ENCODE measurements at places on chromosomes 12 and 14.

GRCh38 chr12:91492648-91493047, 310.0 kb upstream of the DCN start:
- DNase-seq, result no peak

DNA sequence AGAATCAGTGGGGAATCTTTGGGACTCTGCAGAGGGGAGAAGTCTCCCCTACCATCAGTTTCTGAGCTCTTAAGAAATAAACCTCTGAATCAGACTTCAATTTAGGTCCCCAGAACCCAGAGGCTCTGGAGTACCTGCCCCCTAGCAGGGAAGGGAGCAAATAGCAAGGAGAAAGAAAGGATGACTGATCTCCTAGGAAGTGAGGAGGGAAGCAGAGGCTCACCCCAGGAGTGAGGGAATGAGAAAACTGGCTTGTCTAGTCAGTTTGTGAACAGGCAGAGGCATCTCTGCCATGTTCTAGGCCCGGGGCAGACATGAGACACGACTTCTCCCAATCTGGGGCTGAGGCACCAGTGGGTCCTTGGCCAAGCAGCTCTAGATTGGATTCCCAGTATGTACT, 24.3 kb upstream of the SMUG1 start:
- no peak for DNase-seq

DNA sequence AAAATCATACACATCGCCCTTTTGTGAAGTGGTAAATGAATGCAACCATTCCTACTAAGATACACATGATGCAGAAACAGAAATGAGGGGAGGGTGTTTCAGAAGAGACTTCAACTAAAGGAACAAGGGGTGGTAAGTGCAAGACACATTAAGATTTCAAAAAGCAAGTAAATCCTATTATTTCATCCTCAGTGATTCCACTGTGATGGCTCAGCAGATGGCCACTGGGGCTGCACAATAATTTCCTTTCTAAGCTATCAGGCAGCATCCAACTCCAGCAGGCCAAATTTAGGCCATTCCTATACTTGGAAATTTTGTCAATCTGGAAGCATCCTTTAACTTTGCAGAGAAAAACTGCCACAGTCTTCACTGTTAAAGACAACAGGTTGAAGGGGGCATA, 272.4 kb downstream of the NELL2 start:
- no peak for DNase-seq

DNA sequence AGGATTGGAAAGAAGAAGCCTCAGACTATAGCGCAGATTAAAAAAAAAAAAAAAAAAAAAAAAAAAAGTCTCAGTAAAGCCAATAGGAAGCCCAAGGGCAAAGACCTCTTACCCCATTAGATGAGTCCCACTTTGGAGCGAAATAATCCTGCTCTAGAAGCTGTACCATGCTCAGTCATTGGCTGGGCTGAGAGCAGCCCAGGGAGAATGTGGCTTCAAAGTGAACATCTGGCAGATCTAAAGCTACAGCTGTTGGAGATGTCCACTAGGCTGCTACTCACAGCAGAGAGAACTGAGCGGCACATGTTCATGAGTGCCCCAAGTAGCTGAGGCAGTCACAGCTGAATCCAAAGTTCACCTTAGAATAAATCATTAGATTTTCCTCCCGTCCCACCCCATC, 560.9 kb downstream of the MED13L start:
- DNase-seq, result no peak

- no peak for DNase-seq
These were observed 123.9 kb downstream of the PAX9 start for GRCh38 chr14:36785511-36785910.

GRCh38 chr14:32560209-32560857, 231.2 kb downstream of the AKAP6 start:
- DNase-seq, result peak; percentile 51

GRCh38 chr12:106138633-106139421, at the start of gene NUAK1:
Gene NUAK1 (minus strand): TSS chr12:106138954. CDS start chr12:106138653, 301 bp downstream.
- DNase-seq, result peak; percentile 53

GRCh38 chr14:90136904-90137303, 75.1 kb downstream of the KCNK13 start:
- no peak for DNase-seq

DNA sequence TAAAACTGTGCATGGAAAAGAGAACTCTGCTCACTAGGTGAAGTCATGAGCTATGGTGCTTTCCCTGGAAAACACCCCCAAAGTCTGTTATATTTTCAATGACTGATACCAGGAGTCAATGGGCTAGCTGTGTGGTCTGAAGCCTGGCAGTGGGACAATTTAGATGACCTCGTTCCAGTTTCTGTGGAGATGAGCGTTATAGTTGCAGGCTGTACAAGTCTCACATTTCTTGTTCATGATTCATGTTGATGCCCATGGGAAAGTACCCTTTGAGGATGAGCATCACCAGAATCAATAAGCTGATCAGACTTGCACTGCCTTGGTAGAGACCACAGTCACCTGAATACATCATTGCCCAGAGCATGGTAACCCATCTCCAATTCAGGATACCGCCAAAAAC, 70.7 kb downstream of the NOVA1 start:
- DNase-seq, result no peak

GRCh38 chr12:131530422-131530821, 180.5 kb upstream of the SFSWAP start:
- DNase-seq, result no peak

GRCh38 chr14:50865391-50866076, 6.3 kb upstream of the ABHD12B start:
- DNase-seq, result no peak

GRCh38 chr14:69693801-69694729, 72.9 kb upstream of the SRSF5 start:
- no peak for DNase-seq

DNA sequence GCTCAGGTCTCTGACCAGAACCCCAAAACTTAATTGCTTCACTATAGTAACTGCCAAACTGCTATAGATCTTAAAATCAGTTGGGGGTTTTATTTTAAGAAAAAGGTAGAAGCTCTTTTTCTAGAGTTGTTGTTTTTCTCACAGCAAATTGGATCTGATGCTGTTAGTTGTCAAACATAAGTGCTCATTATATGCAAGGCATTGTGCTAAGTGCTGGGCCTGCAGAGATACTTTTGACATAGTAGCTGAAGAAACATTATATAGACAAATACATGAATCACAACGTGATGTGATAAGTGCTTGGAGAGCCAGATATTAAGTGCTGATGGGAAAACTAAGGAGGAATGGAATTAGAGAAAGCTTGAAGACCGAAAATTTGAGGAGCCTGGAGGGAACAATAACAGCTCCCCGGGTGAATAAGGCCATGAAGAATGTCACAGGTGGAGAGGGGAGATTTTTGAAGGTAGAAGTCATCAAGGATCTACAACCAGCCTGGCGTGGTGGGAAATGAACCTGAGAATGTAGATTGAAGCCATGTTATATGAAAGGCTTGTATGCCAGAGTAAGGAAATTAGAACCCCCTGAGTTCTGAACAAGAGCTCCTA, 126.5 kb downstream of the DYRK2 start:
- DNase-seq, result no peak

DNA sequence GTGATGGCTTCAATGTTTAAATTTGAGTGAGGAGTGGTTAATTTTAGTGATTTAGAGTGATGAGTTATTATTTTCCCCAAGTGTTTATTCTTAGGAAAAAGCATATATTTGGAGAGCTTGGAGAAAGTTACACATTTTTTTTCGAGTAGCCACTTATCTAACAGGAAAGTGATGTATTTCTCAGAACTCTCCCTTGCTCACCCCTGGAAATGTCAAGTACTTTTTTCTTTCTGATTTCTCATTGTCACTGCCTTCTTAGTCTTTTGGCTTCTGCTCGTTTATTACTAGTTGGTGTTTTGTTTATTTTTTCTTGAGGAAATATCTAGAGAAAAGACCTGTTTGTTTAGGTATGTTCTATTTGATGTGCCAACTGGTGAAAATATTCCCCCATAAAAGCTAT, 58.8 kb downstream of the AEBP2 start:
- DNase-seq, result no peak

DNA sequence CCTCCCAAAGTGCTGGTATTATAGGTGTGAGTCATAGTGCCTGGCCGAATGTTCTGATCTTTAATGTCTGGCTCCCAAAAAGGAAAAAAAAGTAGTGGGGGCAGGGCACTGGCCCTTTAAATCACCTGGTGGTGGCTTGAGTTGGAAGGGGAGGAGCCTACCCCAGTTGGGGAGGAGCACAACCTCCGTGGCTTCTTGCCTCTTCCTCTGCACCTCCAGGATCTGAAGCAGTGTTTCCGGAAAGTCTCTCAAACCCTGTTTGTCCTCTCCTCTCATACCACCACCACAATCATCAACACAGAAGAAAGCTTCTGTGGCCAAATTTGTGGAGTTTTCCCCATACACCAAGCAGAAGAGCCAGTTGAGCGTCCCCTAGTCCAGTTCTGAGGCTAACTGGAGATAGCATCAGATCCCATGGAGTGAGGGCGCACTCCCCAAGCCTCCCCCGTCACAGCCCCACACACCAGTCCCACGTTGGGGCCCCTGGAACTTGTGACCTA, 24.3 kb upstream of the RCOR1 start:
- DNase-seq, result no peak

GRCh38 chr14:57029620-57030253, 219.5 kb upstream of the OTX2 start:
- no peak for DNase-seq
